Pulmonary artery endothelial cell (primary cell): ENCODE measurements at places on chromosomes 2 and 18. TPM values are rescaled to one million over a fixed set of nuclear protein-coding genes. Genes with fewer than 3 reads are reported as not detected.

Gene SIGLEC15
- total RNA-seq: 0.13 TPM in 1 of 2 replicates, not detected in the other

Gene SMCHD1
- total RNA-seq: 58.1 and 67.8 TPM in 2 replicates

Gene LINC00305
- total RNA-seq: not detected in 2 replicates

Gene CCDC74B
- total RNA-seq: 1.2 and 1.5 TPM in 2 replicates

Gene INHBB
- total RNA-seq: 0.25 and 1.7 TPM in 2 replicates

Gene ALPP
- not detected in 2 replicates for total RNA-seq

Gene ONECUT2
- under 0.01 and 0.04 TPM in 2 replicates for total RNA-seq

Gene SLC9A4
- total RNA-seq: not detected in 2 replicates

Gene CDKL4
- 0.25 and 0.59 TPM in 2 replicates for total RNA-seq

Gene PAIP2B
- total RNA-seq: 0.40 and 1.2 TPM in 2 replicates

Gene ZNF521
- total RNA-seq: 55.6 and 64.3 TPM in 2 replicates

Gene POTEJ
- total RNA-seq: 0.04 and 0.07 TPM in 2 replicates

Gene CCDC148
- 0.28 TPM in 1 of 2 replicates, not detected in the other for total RNA-seq

Gene TMEM200C
- not detected in 2 replicates for total RNA-seq

Gene FN1
- 3,105 and 3,178 TPM in 2 replicates for total RNA-seq
